ENCODE measurements at places on chromosomes 7 and 10. TPM values are rescaled to one million over a fixed set of nuclear protein-coding genes. Genes with fewer than 3 reads are reported as not detected.

- no peak for DNase-seq
Measured at GRCh38 chr10:12547301-12547771, 198.0 kb downstream of the CAMK1D start.

GDF2 gene
- polyA plus RNA-seq, result not detected

CRYGN gene
- polyA plus RNA-seq, result not detected

POLR2J2 gene
- 1.8 TPM for polyA plus RNA-seq

DNA sequence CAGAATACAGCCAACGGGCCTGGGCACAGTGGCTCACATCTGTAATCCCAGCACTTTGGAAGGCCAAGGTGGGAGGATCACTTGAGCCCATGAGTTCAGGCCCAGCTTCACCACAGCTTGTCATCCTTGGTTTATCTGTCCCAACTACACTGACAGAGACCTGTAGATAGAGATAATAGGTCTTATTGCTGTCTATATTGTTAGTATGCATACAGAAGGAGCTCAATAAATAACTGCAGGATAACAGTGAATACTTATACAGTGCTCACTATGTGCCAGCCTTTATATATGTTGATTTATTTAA is 1.3 kb downstream of the CNPY4 start:
- no peak for DNase-seq

ZNF746 gene
- polyA plus RNA-seq, result 9.0 TPM

CYP17A1 gene
- not detected for polyA plus RNA-seq

BLOC1S2 gene
- 23.3 TPM for polyA plus RNA-seq

- peak; percentile 99 for DNase-seq
Measured at GRCh38 chr10:73076360-73077183, 20.1 kb downstream of the P4HA1 start.
